ENCODE measurements at places on chromosomes 5 and 9.

DNA sequence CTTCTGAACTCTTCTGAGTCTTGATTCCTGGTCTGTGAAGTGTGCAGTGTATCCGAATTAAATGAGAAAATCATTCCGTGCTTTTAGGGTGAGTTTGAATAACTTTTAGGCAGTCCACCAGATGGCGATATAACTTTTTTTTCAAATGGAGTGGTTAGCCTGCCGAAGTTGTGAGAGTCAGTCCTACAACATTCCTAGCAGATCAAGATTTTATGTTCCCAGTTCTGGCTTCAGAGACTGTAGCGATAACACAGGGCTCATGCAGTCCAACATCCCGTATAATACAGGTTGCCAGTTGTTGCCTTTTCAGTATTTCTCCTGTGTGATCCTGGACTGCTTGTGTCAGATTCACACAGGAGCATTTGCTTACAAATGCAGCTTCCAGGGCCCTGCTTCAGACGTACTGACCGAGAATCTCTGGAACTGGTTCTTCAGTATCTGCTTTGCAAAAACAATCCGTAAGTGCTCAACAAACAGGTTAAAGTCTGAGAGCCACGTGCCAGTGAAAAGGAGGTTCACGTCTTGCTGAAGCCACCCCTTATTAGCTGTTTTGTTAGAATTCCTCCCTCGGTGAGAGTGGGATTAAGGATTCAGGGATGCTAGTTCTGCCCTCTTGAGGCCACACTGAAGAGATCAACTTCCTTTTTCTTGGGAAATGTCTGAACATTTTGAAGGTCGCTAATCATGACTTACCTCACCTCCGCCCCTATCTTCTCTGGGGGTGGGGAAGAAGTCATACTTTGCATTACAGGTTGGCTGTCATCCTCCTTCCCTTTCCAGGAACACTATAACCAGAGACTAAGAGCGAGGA is 22.8 kb downstream of the SMIM3 start:
- DNase-seq: no peak

GRCh38 chr5:138697720-138698360 is 55.4 kb upstream of the CTNNA1 start:
- no peak for DNase-seq

DNA sequence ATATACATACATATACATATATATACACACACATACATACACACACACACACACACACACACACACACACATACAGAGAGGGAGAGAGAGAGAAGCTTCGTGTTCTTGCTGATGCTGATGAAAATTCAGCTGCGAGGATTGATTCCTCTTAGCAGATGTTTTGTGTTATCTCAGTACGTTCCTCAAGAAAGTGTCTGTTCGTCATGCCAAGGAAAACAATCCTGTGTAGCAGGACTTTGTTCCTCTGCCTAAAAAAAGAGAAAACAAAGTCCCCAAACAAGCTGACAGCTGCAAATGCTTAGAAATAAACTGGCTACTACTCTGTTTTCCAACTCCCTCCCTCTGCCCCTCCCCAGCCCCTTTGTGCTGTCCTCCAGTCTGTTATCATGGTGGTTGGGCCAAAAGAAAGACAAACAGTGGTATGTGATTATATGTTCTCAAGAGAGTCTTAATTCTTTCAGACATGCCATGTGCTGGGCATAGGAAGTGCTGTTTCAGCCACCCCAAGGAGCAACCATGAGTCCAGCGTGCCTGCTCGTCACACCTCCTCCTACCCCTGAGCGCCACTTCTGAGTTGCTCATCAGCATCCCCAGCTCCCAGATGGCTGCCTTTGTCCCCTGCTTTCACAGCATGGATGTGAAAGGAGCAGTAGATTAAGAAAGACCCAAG is 71.5 kb upstream of the EQTN start:
- DNase-seq: no peak

- DNase-seq: no peak
Measured at GRCh38 chr5:166123717-166124116, 2167.7 kb upstream of the WWC1 start.

GRCh38 chr9:136952321-136952850 is 313 bp downstream of the LCN12 start:
- no peak for DNase-seq

DNA sequence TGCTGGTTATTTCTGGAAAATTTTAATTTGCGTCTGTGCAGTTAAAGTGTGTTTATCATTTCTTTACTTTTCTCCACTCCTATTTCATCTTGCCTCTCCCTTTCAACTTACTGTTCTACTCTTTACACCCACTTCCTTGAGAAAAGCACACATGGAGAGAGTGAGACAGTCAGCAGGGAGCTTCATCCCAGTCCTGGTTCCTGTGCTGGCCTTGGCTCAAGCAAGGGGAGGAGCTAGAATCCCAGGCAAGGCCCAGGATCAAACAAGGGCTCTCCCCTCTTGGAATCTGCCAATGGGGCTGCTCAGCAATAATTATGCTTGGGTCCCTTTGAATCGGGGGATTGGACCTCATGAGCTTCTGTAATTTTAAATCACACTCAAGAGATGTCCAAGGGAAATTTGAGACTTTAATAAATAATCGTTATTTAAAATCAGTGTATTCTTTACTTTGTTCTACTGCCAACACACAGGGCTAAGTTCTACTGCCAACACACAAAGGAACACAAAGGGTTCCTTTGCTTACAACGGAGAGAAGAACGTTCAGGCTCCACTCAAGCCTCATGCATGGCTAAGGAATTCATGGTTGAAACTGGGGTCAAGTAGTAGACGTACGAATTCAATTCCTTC is 439.3 kb upstream of the DAB2 start:
- DNase-seq: no peak

- DNase-seq: no peak
Measured at GRCh38 chr9:36101916-36102741, 34.4 kb upstream of the GLIPR2 start.

DNA sequence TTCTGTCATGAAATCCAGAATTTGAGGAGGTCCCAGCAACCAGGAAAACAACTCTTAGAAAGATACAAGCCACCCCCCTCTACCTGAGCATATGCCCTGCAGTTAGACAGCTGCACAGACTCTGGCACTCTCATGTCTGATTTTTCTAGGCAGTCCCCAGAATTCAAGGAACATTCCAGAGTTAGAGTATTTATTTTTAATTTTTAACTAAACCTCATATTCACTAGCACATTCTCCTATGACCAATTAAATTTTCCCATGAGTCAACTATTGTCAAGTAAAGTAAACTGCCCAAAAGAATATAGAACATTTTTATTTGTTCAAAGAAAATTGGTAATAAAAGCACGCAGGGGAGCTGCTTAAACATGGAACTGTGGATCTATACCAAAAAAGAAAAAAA is 490.5 kb upstream of the SEMA6A start:
- no peak for DNase-seq

DNA sequence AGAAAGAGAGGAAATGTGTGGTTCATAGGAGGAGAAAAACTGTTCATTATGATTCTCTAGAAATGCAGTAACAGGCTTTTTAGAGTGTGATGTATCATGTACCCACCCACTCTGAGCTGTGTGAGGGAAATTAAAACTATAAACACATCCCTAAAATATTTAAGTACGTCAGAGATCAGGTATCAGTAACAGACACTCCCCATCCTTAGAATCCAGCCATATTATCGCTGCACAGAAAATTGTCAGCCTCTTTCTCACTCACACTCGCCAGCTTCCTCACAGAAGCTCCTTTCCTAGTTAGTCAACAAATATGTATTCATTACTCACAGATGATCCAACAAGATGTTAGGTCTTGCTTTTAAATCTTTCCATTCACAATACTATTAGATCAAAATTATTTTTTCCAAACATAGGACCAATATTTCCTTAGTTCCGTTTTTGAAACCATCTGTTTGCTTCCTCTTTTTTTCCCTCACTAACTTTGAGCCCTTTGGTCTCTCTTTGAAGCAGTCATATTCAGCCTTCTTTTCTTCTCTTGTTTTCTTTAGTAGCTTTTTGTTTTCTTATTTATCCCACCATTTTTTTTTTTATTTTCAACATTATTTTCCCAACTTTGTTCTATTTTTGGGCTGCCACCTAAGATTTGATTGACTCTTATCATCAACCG is 13.6 kb upstream of the MAST4 start:
- no peak for DNase-seq

DNA sequence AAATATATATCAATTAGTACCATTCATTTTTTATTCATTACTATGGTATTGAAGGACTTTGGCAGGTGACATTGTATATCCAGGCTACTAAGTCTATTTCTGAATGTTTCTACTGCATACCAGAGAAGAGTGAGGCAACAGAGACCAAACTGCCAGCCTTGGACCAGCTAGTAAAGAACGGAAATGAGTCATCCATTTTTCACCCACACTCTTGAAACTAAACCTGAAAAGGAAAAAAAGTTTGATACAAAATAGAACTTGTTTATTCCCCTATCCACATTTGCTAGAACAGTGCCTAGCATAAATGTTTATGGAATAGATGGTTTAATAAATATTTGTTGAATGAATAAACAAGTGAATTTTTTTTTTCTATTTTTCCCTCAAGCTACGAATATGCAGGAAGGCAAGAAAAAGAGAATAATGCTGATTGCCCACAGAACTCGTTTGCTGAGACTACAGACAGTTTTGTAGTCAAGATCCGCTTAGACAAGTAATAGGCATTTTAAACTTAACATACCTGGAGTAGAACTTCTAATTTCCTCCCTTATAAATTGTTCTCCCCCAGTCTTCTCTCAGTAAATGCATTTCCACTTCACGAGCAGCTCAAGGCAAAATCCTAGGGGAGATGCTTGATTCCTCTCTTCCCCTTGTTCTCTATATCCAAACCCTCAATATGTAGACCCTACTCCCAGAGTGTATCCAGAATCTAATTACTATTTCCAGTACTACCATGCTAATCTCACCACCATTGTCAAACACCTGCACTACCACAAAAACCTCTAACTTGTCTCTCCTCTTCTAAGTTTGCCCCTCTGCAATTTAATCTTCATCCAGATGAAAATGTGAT is 146.2 kb upstream of the RASA1 start:
- DNase-seq: no peak

- DNase-seq: no peak
Measured at GRCh38 chr9:114884787-114885452, 45.5 kb downstream of the TNFSF8 start.

- no peak for DNase-seq
Measured at GRCh38 chr9:5643005-5643624, 14.2 kb downstream of the RIC1 start.

GRCh38 chr5:22986281-22986680 is 133.1 kb upstream of the CDH12 start:
- no peak for DNase-seq

DNA sequence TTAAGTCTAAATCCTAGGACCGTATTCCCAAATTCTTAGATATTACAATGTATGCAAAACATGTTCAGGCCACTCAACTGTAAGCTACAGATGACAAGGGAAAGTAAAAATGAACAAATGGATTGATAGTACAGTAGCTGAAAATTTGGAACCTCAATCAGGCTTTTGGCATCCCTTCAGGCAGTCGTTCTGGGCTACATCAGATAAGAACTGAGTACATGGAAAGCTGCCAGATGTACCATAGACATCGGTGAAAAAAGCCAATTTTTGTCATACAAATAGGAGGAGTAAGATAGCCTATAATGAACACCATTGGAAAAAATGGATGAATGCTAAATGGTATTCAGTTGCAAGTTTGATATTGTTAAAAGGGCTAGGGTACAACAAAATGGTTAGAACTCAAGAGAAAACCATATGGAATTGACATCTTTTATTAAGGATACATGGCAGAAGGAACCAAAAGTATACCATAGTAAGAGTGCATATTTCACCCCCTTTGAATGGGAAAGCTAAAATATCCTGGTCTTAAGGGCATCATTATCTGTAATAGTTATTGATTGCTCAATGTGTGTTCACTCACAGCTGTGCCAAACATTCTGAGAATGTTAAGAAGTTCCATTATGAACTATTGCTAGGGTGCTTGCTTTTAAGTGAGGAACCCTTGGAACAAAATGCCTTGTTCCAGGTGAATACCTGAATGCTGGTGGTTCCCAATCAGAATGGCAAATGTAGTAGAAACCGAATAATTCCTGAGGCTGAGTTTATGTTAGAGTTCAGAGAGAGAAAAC is 86.4 kb downstream of the NR3C1 start:
- DNase-seq: no peak

GRCh38 chr9:93580654-93581380 is 4.4 kb downstream of the PHF2 start:
- no peak for DNase-seq

- DNase-seq: peak; percentile 43
Measured at GRCh38 chr9:76987594-76988200, 31.8 kb upstream of the FOXB2 start.

DNA sequence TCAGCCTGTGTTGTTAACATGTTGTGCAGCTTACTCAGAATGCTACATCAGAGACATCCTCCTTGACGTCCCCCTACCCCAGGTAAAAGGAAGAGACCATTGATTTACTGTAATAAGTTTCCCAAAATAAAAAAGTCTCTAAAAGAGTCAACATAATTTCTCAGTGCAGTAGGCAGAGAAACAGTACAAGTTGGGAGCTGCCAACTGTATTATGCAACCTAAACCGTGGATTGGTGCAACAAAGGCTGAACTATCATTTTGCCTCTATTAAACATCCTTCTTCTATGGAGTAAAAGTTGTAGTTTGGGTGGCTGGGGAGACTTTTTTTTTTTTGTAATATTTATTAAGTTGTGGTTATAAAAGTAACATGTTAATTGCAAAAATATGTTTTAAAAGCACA is 208.0 kb downstream of the NR3C1 start:
- DNase-seq: no peak

DNA sequence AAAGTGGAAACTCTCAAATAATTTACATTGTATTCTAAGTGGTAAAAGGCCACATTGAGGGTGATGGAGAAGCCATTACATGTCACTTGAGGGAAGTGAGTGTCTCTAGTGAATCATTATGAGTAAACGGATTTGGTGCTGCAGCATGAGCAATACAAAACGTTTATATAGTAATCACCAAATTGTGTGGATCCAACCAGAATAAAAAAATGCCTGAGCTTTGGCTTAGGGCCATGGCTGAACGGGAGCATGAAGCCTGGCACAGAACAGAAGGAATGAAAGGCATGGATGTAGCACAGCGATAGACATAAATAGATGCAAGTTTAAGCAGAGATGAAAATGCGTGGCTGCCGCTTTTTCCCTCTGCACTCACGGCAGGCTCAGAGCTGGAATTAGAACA is 58.3 kb downstream of the PTTG1 start:
- no peak for DNase-seq

- DNase-seq: no peak
Measured at GRCh38 chr5:21646469-21646868, 1206.7 kb downstream of the CDH12 start.
